Fibroblast of skin of right quadriceps (primary cell): ENCODE measurements at places on chromosomes 7 and 10.

DNA sequence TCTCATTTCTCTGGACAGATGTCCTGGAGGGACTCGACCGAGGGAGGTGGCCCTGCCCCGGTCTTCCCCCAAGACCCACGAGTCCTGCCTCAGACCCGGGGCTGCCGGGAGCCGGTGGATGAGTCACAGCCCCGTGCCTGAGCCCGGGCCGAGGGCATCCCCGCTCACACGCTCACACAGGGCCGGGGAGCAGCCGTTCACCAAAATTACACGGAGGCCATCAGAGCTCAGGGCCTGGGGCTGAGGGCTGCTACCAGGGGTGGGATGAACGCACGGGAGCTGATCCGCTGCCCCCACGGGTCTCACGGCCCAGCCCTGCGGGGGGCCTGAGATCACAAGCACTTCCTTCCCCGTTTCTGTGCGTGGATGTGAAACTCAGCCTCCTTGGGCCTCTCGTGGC, 17.5 kb downstream of the FAM20C start:
- DNase-seq = no peak

DNA sequence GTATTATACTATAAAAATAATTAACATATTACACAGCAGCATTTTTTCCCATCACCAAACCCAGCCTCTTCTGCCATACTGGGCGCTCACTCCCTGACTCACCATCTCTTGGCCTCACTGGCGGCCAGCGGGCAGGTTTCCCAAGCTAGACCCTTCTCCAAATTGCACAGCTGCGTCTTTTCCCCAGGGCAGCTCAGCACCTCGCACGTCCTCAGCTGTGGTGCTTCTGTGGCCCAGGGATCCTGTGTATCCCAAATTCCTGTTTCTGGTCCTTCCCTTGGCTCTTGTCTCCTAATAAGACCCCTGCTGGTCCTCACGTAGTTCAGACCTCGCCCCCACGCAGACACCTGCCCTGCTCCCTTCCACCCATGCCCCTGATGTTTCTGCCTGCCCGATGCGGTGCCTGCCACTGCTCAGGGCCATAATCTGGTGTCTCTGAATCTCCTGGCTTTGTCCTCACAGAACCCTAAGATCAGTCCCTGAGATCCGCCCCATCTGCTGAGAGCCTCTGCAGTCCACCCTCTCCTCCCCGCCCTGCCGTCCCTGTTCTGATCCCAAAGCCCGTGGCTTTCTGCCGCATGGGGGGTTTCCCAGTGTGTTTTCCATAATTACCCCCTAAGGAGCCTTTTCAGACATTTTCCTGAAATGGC, 290.1 kb downstream of the TCERG1L start:
- DNase-seq = no peak

DNA sequence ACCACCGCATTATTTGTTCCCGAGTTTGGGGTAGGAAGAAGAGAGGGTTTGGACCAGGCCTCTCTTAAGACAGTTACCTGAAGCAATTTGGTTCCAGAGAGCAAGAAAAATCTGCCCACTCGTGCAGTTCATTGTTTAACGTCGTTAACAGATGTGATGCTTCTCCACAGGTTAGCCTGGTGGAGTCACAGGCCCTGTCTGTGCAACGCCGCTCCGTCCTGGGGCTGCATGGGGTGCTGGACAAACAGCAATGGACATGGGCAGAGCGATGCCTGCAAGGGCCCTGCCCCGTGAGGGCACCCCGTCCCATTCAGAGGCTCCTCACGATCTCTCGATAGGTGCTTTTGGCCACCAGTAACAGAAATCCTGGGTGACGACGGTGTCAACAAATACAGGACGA, 9.7 kb downstream of the FOXL3 start:
- no peak for DNase-seq

DNA sequence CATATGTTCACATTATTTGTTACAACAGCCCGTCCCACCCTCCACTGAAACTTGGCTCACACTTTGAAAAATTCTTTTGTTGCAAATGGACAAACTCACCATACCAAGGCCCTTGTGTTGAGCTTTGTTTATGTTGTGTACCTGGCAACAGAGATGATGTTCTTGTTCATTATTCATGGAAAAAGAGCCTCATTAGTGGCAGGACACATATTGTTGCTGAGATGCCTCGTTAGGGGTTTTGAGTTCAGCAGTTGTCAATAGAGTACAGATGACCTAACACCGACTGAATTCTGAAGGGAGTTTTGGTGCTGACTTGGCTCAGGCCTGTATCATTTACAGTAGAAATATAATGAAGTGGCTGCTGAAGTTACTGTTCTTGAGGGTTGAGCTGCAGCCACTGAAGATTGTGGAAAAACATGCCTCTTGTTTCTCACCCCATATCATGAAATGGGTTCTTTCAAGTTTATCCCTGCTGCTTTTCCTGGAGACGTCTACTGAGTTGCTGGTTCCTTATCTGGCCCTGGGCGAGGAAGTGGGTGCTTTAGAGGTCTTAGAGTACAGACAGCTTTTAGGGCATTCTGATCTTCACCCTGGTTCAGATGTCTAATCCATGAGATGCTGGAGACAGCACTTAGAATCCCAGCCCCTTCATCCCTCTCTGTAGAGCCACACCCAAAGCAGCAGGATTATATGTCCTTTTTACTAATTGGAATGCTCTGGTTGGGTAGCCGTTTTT, 149.7 kb downstream of the WNT2 start:
- DNase-seq = no peak

DNA sequence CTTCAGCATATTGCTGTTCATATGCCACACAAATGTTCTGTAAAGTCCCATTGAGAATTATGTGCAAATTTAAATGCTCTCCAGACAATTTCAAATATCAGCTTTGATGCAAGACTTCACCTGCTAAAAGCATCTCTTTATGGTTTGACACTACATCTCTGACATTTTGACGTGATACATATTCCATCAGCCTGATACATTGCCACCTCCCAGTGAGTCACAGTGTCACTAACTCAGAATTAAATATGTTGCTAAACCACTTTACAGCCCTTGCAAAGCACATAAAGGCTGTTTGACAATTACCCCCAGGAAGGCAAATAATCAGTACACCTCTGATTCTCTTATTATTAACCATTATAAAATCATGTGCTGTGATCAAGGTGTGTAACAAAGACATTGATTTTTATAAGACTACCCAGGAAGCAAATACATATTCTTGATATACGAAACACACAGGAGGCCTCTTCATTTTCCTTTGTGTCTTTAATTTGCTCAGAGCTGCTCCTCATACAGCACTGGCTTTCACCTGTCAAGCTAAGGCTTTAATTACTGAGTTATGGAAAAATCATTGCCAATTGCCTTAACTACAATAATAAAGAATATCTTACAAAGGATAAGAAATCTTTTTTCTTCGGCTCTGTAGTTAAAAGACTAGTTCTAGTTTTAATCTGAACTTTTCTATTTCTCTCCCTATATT, 547.5 kb upstream of the C7orf33 start:
- DNase-seq = no peak

GRCh38 chr7:135262623-135263320, 29.1 kb downstream of the STRA8 start:
- DNase-seq = no peak

DNA sequence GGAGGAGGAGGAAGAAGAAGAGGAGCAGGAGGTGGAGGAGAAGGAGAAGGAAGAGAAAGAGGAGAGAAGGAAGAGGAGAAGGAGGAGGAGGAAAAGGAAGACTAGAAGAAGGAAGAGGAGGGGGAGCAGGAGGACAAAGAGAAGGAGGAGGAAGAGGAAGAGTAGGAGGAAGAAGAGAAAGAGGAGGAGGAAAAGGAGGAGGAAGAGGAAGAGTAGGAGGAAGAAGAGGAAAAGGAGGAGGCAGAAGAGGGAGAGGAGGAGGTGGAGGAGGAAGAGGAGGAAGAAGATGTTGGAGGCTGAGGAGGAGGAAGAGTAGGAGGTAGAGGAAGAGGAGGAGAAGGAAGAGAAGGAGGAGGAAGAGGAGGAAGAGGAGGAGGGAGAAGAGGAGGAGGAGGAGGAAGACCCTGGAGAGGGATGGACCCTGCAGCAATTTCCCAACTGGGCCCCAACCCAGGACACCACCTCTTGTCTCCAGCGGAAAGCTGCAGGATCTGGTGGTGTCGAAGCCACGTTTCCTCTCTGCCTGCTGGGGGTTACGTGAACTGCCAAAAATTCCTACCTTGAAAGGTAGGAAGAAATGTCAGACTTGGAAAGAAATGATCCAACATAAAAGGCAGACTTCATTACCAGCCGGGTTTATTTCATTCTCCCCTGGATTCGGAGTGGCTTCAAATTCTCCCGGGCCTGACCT, 38.9 kb downstream of the COL26A1 start:
- DNase-seq = no peak

DNA sequence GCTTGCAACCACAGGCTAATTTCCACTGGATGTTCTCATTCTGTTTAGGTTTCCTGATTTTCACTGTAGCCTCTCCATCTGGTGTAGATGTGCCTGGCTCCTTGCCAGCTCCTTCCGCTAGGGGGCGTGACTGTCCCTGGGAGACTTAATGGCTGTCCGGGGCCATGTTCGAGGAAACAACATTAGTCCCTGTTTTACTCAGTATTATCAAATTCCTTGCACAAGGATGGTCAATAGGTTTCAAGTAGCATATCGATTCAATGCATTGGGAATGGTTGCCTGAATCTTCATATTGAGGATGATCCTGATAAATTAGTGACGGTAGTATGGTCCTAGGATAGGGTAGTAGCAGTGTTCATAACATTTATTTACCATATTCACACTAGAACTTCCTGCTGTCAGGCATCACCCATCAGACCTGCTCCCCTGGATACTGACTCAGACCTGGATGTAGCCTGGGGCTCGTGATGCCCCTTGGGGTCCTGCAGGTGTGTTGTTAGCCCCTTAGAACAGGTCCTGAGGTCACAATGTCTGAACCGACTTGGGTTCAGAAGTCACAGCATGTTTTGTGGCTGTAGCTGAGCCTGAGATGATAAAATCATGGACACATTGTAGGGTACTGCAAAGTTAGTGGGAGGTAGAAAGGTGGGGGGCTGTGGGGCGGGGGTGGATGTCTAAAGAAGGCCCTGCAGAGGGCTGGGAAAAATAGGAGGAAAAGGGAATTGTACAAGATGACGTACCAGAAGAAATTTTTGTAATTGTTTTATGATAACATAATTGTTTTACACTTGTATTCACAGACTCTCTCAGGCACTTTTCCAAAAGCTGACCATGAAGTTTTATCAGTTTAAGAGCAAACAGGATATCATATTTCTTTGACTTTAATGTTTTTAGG, 8.9 kb upstream of the EXOC6 start:
- peak; percentile 35 for DNase-seq

DNA sequence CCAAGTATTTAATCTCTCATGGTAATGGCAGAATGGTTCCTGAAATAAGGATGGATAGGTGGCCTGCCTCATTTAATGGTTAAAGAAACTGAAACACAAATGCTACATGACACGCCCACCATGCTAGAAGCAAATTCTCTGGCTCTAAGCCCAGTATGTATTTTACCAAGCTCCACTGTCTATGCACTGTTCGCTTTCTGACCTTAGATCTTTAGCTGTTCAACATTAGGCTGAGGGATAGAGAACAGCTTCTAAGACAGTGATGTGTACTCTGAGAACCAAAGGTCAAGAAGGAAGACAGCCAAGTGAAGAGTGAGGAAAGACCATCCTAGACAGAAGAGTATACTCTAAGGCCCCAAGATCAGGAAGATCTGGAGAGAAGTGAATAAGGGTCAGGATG, 26.6 kb downstream of the FAM3C start:
- peak; percentile 55 for DNase-seq

DNA sequence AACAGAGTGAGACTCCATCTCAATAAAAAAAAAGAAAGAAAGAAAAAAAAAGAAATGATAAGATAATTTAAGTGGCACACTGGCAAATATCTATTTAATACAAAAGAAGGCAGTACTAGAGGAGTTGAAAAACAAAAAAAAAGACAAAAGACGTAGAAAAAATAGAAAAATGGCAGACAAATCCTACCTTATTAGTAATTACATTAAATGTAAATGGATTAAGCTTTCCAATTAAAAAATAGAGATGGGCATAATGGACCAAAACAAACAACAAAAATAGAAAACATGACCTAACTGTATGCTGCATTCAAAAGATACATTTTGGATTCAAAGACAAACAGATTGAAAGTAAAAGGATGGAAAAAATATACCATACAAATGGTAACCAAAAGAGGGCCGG, 5.3 kb upstream of the PARP12 start:
- DNase-seq = no peak

- no peak for DNase-seq
Measured at GRCh38 chr10:7667262-7668141, 736 bp upstream of the ITIH5 start.

DNA sequence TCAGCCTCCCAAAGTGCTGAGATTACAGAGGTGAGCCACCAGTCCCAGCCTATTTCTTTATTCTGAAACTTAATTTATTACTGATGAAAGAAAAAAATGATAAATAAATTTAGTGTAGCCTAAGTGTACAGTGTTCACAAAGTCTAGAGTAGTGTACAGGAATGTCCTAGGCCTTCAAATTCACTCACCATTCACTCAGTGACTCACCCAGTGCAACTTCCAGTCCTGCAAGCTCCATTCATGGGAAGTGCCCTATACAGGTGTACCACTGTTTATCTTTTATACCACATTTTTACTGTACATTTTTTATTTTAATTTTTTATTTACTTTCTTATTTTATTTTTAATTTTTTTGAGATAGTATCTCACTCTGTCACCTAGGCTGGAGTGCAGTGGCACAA, 12.2 kb downstream of the MRLN start:
- DNase-seq = no peak

GRCh38 chr10:4568086-4568485, 257.9 kb upstream of the AKR1E2 start:
- no peak for DNase-seq

DNA sequence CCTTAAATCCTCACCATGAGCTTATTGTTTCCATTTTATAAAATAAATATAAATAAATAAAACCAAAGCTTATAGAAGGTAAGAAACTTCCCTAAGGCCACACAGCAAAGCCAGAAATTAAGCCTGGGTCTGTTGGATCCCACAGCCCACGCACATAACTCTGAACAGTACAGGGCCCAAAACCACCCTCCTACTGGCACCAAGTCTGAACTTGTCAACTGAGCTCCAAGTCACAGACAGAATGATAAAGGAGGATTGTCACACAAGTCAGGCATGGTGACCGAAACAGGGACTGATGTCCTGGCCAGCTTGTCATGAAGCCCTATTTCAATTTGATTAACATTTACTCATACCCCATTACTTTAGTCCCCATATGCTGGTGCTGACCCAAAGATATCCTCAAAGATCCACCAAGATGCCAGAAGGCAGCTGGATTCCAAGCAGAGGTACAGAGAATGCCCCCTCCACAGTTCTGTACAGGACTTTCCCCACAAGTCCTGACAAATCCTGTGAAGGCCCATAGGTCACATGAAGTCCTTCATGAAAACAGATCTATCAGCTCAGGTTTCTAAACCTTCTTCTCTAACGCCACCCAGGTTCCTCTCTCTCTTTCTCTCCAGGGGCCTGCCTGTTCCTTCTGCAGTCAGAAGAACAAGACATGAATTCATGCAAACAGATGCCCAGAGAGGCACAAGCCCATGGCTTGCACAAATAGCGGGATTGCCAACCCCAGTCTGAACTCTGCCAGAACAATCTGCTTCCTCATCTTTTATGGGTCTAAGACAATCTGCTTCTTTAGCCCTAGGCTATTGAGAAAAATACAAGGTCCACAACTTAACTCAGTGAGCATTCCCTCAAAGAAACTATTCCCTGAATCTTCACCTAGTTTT, 60.9 kb downstream of the GLI3 start:
- DNase-seq = no peak
